ENCODE measurements at places on chromosomes 2 and 18.

DNA sequence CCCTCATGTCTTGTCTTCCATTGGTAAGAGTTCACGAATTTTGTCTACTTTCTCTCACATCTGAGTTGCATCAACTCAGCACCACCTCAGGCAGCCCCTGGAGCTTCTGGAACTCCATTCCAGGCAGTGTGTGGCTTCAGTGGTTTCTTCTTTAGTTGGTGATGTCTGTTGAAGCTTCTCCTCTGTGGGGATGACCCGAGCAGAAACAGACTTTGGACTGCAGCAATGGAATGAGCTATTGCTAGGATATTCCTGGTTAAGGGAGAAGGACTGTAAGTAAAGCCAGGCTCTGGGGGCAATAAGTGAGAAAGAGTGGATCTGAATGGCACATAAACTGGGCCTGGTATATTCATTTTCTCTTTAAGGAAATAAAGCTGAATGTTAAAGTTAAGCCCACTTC lies 32.3 kb upstream of the STAT4 start:
- no peak for DNase-seq

DNA sequence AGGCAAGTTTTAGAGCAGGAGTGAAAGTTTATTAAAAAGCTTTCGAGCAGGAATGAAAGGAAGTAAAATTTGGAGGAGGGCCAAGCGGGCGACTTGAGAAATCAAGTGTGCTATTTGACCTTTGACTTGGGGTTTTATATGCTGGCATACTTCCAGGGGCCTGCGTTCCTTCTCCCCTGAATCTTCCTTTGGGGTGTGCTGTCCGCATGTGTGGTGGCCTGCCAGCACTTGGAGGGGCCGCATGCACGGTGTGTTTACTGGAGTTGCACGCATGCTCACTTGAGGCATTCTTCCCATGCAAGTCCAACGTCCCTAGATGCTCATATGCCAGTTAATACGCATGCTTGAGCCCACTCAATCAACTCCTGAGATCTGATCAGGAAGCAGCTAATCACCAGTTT lies 78.3 kb upstream of the MAP4K4 start:
- no peak for DNase-seq

- no peak for DNase-seq
Observed at GRCh38 chr2:156592809-156593593, 156.8 kb downstream of the GPD2 start.

- no peak for DNase-seq
Observed at GRCh38 chr2:47270421-47270820, 115.3 kb upstream of the STPG4 start.

- peak; percentile 51 for DNase-seq
Observed at GRCh38 chr2:136236019-136236418, 118.1 kb upstream of the CXCR4 start.
